ENCODE measurements at places on chromosomes 1 and 21. TPM values are rescaled to one million over a fixed set of nuclear protein-coding genes. Genes with fewer than 3 reads are reported as not detected.

DNA sequence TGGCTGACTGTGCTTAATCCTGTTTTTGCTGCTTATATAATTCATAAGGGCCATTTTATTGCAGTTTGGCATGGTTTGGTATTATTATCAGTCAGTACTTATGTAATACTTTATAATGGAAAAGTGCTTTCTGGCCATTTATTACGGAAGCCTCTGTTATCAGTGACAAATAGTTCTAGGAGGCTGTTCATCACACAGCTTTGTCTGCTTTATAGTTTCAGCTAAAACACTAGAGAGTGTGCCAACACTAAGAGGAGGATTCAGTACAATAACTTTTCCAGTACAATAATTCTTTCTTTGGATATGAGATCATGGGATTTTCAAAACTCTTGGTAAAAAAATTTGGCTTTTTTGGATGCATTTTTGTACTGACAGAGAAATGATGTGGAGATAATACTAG lies 102.9 kb upstream of the PTGFR start:
- H3K4me1 ChIP-seq, result no peaks in the 10 kb centered on the region
- no peaks in the 10 kb centered on the region for H3K36me3 ChIP-seq
- H3K27ac ChIP-seq, result no peak overlapping the region
- H3K27me3 ChIP-seq, result no peaks in the 10 kb centered on the region
- H3K4me3 ChIP-seq, result no peak overlapping the region
- DNase-seq, result no peak

DNA sequence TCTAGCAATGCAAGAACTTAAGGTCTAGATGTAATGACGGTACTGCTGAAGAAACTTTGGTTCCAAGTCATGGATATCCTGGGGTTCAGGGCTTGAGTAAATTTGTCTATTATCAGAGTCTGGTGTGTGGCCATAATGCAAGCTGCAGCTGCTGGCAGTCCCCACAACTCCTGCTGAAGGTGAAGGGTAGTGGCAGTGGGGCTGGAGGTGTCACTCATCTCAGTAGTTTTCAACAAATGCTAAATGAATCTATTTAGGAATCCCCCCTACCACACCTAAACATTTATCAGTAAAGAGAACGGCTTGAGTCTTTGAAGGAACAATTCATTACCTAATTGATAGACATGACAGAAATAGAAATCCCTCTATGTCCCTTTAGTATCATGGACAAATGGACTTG lies 99.2 kb upstream of the GNG4 start:
- H3K27ac ChIP-seq, result no peak overlapping the region
- peaks cover 5% of the 10 kb centered on the region for H3K36me3 ChIP-seq
- no peaks in the 10 kb centered on the region for H3K27me3 ChIP-seq
- DNase-seq, result no peak

DNA sequence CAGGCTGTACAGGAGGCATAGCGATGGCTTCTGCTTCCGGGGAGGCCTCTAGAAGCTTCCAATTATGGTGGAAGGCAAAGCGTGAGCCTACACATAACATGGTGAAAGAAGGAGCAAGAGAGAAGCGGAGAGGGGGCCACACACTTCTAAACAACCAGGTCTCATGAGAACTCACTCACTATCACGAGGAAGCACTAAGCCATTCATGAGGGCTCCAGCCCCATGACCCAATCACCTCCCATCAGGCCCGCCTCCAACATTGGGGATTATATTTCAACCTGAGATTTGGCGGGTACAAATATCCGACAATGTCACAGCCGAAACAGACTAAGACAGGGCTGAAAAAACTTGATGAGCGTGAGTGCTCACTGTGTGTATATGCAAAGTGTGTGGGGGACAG lies 89.3 kb upstream of the CNIH3 start:
- no peaks in the 10 kb centered on the region for H3K4me1 ChIP-seq
- no peaks in the 10 kb centered on the region for H3K36me3 ChIP-seq
- no peak overlapping the region for H3K27ac ChIP-seq
- DNase-seq, result no peak
- H3K4me3 ChIP-seq, result no peak overlapping the region
- no peaks in the 10 kb centered on the region for H3K27me3 ChIP-seq

- H3K36me3 ChIP-seq, result no peaks in the 10 kb centered on the region
- H3K27me3 ChIP-seq, result no peaks in the 10 kb centered on the region
- H3K27ac ChIP-seq, result no peak overlapping the region
- H3K4me3 ChIP-seq, result no peak overlapping the region
Measured at GRCh38 chr1:89277725-89278124, 5.1 kb upstream of the GBP5 start.

Gene LRRC38
- not detected for total RNA-seq

Gene PTAFR
- 9.2 TPM for total RNA-seq

Gene HSD3B2
- total RNA-seq, result not detected

Gene KCNN3
- 1.8 TPM for total RNA-seq

Gene ZFP69
- 3.2 TPM for total RNA-seq

Gene CGN
- total RNA-seq, result 2.3 TPM

Gene AADACL4
- not detected for total RNA-seq

Gene SPAG17
- total RNA-seq, result not detected

Data from thoracic aorta (tissue), 2 donors.